Nephron progenitor cell (in vitro differentiated cells): ENCODE measurements at places on chromosomes 7 and 10.

DNA sequence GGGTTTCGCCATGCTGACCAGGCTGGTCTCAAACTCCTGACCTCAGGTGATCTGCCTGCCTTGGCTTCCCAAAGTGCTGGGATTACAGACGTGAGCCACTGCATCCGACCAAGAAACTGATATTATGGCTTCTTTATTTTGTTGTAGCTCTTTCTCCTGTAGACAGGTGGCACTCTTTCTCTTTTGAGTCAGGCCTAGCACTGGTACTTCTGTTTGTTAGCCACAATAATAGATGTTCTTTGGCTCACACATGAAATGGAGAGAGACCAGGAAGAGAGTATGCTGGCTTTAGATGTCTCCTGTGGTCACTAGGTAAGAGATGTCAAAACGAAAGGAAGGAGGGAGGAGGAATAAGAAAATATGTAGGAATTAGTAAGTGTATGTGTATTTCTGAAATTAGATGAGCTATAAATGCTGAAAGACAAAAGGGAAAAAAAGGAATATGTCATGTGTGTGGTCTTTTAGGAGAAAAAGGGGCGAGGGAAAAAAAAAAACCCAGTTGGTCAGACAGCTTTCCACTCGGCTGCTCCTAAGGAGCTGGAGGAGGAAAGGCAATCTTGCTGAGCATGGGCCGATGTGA is 78.7 kb downstream of the CLEC2L start:
- no peak for DNase-seq

- no peak for DNase-seq
Observed at GRCh38 chr10:92091965-92092364, 168.4 kb downstream of the BTAF1 start.

GRCh38 chr10:17873946-17874345 is 64.8 kb downstream of the MRC1 start:
- no peak for DNase-seq

DNA sequence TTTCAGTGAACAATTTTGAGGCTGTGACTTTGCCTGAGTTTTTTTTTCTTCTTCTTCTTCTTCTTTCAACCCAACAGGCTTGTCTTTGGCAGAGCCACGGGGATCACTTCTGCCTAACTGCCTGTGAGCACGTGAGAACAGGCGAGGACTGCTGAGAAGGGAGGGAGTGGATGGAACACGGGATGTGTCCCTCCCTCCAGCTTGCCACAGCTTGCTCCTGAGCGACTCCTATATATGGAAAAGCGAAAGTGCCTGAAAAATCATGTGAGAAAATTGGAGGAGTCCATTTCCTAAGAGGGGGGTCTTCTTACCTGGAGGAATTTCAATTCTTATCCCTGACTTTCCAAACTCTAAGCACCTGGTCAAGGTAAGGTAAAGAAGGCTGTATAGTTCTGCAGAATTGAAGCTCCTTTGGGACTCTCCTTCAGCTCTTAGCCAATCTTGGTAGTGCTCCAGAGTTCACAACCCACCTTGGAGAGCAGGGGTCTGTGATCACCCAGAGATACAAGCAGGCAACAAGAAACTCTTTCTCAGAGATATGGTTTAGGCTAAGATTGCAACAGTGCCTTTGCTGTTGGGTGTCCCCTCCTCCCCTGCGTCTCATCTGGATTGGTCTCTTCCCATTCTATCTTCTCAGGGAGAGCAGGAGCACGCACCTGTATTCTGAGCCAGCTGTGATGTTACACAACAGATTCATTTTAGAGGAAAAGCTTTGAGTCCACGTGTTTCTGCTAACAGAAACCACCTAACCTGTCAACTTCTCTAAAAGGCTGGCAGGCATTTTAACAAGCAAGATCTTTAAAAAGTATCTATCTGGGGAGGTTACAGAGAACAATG is at the start of gene MAT1A:
Gene MAT1A (minus strand): TSS at position 208 of the 837 bp plus-strand sequence. CDS start 235 bp downstream, outside the sequence.
- DNase-seq = no peak

DNA sequence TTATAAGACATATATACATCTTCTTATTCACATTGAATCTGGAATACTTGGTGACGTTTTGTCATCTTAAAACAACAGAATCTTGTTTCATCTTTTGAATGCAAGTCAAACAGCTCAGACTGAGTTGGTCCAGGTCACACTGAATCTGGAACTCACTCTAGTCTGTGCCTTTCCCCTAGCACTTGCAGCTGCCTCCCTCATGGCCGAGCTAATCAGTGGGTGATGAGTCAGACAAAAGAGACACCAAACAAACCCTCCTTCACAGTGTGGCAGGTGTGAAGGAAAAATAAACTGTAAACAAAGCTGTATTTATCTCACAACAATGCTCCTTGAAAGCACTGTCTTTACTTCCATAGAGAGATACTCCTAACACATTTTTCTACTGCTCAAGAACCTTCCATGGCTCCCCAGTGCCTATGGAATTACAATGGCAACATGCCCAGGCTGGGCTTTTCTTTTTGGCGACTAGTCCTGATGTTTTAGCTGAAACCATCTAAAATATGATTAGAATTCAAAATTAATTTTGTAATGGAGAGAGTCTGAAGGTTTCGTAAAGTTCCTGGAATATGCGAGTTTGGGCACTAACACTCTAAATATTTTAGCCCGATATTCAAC is 140.0 kb downstream of the ZNF365 start:
- no peak for DNase-seq

- no peak for DNase-seq
Observed at GRCh38 chr10:600234-600633, 89.2 kb downstream of the DIP2C start.

DNA sequence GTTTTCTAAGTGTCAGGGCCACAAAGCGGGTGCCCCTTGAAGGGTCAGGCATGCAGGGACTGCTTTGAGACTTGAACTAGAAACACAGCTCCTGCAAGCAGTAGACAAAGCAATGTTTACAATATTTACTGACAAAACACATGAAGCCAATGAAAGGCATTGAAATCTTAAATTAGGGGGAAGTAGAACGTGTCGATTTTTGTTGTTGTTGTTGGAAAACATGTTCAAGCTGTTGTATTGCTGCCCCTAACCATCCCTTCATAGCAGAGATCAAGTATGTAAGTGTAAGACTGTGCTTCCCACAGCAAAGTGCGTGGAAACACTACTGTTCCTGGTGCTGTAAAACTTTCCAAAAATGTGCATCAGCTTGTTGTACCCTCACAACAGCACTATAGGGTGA is 131.6 kb upstream of the MGMT start:
- DNase-seq = no peak

GRCh38 chr10:102191956-102192355 is 34.1 kb upstream of the ELOVL3 start:
- no peak for DNase-seq

- no peak for DNase-seq
Observed at GRCh38 chr10:14700546-14700945, 74.2 kb downstream of the FAM107B start.

DNA sequence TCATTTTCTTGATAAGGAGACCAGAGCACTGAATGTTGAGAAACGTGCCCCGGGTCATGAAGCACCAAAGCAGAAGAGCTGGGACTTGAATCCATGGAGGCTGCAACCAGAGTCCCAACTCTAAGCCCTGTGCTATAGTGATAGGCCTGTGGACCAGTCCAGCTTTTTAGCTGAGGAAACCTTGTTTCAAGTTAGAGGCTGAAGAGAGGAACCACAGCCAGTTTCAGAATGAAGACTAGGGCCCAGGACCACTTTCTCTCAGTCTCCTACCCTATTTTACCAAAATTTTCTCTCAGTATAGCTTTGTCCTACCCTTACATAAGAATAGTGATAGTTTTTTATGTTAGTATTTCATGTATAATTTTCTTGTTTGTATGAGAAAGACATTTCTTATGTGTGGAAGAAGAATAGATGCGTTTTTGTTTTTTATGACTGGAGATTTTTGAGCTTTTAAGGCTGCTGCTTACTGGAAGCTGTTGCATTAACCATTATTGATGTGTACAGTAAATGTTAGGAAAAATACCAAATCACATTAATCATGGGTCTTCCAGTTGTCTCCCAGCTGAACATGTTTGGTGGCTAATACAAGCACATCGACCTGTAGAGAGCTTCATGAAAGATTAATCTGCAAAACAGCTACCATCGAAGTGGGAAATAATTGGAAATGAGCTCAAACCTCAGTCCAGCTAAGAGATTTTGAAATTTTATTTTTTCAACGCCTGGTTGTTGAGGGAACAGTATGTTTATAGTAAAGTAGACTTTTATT is 45.0 kb upstream of the CSTF2T start:
- DNase-seq = no peak

GRCh38 chr7:113891031-113891350 is 27.8 kb downstream of the PPP1R3A start:
- DNase-seq = no peak

- DNase-seq = no peak
Observed at GRCh38 chr10:75602341-75602740, 170.9 kb downstream of the LRMDA start.

GRCh38 chr7:68158686-68159295 is 1162.2 kb downstream of the TYW1 start:
- no peak for DNase-seq

GRCh38 chr7:127943541-127944521 is 87.4 kb downstream of the LRRC4 start:
- no peak for DNase-seq

GRCh38 chr7:143321734-143322133 is 5.8 kb downstream of the CLCN1 start:
- DNase-seq = no peak

GRCh38 chr7:5870311-5870710 is 10.3 kb upstream of the OCM start:
- DNase-seq = no peak

GRCh38 chr10:1272079-1272776 is 216.0 kb downstream of the WDR37 start:
- DNase-seq = no peak

GRCh38 chr10:93876381-93876780 is 17.4 kb upstream of the SLC35G1 start:
- DNase-seq = no peak

- no peak for DNase-seq
Observed at GRCh38 chr10:120174491-120174890, 282.0 kb downstream of the SEC23IP start.

DNA sequence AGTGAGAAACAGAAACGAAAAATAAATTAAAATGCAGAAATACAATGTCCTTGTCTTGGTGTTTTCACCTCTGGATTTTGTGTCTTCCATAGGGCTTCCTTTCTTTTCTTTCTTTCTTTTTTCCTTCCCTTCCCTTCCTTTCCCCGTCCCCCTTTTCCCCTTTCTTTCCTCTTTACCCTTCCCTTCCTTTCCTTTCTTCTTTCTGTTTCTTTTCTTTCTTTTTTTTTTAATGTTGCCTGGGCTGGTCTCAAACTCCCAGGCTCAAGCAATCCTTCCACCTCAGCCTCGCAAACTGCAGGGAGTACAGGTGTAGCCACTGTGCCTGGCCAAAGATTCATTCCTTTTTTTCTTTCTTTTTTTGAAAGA is 8.8 kb downstream of the ZNF853 start:
- no peak for DNase-seq

DNA sequence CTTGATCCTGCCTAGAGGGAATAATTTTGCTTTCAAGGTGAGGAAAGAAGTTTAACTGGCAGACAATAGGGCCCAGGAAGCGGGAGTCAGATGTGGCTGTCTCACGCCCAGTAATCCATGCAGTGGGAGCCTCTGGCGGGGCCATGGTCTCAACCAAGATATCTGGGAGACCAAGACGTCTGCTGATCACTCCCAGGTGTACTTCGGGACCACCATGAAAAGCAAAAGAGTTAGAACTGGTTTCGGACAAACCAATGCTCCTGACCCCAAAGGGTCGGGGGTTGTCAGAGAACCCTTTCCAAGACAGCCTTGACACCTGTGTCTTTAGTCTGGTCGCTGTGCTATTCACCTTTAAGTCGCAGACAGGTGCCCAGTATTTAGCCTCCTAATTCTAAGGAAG is 256.9 kb upstream of the MBL2 start:
- no peak for DNase-seq

GRCh38 chr7:84997626-84998025 is 189.2 kb downstream of the SEMA3D start:
- DNase-seq = no peak

DNA sequence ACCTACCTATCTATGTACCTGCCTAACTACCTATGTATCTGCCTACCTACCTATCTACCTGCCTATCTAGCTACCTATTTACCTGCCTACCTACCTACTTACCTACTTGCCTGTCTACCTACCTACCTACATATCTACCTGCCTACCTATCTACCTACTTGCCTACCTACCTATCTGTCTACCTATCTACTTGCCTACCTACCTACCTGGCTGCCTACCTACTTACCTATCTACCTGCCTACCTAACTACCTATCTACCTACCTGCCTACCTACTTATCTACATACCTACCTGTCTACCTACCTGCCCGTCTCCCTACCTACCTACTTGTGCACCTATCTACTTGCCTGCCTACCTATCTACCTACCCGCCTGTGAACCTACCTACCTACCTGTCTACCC is 68.7 kb upstream of the NPTX2 start:
- DNase-seq = no peak

- DNase-seq = no peak
Observed at GRCh38 chr7:18019555-18019954, 8.1 kb downstream of the PRPS1L1 start.

- no peak for DNase-seq
Observed at GRCh38 chr7:130840599-130840998, 106.6 kb upstream of the KLF14 start.

DNA sequence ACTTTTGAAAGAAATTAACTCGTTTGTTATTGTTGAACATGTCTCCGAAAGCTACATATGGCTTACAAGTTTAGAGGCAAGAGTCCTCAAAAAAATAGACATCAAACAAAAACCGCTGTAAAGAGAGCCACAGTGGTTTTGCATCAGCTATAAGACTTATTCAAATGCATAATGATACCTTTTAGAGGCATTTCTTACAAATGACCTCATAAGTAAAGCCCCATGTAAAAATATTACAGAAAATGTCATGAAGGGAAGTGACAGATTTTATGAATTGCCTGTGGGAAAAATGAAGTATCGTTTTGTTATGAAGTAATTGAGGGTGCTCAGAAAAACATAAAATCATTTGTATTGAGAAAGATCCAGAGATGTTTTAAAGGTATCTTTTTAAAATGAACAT is 598.0 kb downstream of the NXPH1 start:
- no peak for DNase-seq

GRCh38 chr10:128908099-128908498 is 558.9 kb upstream of the MGMT start:
- no peak for DNase-seq

DNA sequence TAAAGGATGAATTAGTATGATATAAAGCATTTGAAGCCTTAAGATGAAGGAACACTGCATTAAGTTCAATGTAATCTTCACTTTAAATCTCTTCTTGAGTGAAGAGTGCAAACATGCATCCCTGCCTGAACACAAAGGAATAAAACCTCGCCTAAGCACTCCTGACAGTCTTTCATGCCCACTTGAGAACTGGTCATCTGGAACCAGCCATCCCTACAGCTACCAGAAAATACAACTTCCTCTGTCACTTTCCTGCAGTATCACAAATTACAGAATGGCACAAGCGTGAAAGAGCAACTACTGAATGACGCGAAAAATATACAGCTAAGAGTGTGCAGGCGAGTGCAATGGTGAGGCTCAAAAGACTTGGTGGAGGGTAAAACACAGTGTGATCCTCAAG is 1079.9 kb downstream of the CNTNAP2 start:
- DNase-seq = no peak

GRCh38 chr10:110495731-110496552 is 1.8 kb upstream of the DUSP5 start:
- DNase-seq = peak; percentile 38

- no peak for DNase-seq
Observed at GRCh38 chr7:36820527-36821170, 96.4 kb upstream of the AOAH start.
